ENCODE measurements at places on chromosomes 13 and 19.
A peak's percentile ranks its signal among the peaks of the same experiment; 100 is the strongest.

- no peak for DNase-seq
Measured at GRCh38 chr13:90498816-90499215, 848.7 kb upstream of the MIR17HG start.

GRCh38 chr19:7333198-7334118 is 15.3 kb upstream of the ARHGEF18 start:
- no peak for DNase-seq

DNA sequence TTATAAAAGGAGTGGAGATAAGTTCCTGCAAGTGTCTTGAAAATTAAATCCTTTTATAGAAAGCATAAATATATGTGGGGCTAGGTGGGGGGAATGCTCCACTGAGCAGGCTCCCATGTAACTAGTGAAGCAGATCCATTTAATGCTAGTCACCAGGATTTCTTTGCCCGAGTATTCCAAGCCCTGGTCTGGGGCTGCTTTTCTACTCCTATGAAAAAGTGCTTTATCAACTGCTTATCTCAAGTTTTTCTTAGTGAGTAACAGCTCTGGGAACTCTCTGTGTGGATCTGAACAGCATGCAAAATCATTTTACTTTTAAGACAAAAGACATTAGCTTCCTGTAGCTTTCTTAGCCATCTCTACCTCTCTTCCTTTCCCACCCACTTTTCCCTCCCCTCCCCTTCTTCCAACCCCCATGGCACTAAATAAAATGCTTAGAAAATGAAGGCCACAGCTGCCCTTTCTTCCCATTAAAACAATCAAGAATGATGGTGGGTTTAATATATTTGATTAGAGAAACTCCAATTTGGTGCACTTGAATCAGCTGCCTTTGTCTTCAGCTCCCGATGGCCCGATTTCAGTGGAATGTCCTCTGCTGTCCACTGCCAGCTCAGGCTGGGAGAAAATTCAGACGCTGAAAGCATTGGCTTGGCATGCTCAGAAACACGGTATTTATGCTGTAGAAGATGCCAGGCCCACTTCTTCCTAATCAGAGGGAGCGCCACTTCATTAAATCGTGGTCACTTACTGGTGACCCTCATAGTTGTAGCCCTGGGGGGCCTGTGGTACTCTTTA is 475.1 kb downstream of the FOXO1 start:
- DNase-seq = no peak

DNA sequence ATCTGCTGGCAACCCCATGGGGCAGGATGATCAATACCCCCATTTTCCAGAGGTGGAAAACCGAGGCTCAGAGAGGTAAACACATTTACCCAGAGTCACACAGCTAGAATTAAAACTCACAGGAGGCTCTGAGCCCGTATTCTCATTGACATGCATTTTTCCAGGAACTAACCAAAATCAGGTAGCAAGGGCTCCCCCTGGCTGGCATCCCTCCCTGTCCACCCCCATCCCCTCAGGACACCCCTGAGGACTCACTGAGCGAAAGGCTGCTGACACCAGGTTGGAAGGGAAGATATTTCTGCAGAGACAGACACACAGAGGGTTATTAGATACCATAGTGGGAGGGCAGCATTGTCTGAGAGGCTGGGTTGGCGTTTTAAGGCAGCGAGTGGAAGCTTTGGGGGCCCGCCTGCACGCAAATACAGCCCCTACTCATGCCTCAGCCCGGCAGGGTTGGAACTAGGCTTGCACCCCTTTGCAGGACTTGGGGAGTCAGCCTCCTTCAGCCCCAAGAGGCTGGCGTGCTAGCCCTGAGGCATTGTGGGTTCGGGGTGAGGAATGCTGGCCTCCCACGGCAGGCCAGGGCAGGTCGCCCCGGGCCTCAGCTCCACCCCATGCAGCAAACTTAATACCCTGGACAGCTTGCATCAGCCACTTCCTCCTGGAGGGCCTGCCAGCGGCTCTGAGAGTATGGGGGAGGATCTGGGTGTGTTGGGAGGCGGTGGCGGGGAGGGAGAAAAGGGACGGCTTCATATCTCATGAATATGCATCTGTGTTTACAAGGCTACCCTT is 3.9 kb downstream of the SLC1A5 start:
- peak; percentile 73 for DNase-seq

GRCh38 chr13:44759384-44760360 is 183.5 kb upstream of the TSC22D1 start:
- DNase-seq = no peak

DNA sequence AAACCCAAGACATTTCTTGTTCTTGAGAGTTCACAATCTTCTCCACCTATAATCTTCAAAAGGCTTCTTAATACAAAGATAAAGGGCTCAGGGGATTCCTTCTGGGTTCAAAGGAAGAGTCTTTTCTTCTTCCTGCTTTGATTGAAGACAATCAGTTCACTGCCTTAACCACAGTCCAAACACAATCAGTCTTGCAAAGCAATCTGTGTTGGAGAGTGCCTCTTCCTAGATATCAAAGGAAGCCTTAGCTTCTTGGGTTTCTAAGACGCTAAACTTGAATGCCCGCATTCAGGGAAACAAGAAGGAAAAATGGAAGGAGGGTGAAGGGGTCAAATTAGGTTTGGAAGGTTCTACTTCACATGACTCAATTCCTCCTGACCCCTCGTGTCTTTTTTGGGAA is 27.2 kb downstream of the RANBP3 start:
- no peak for DNase-seq

DNA sequence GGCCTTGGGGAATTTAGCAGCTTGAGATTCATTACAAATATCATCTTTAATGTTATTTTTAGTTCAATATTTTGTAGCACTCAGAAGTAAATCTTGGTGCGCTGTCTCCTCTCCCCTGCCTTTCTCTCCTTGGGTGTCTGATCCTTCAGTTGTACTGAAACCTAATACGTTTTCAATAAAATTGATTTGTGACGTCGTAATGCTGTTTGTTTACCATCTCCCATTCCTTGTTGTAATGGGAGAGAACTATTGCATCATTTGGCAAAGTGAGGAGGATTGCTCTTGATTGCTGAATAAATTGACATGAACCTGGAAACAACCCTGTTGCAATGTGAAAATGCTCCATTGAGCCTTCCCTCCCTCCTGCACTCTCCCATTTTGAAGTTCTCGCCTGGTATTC is 43.2 kb upstream of the TSHZ3 start:
- no peak for DNase-seq

DNA sequence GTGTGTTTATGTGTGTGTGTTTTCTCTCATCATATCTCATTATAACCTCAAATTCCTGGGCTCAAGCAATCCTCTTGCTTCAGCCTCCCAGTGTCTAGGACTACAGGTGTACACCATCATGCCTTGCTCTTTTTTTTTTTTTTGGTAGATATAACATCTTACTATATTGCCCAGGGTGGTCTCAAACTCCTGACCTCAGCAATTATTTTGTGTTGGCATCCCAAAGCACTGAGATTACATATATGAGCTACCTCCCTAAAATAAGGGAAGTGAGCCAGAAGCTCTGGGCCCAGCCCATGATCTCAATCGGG is 448 bp upstream of the ZNF543 start:
- no peak for DNase-seq

All from inflammatory macrophage treated with lipopolysaccharide for 1 hour (primary cell).